ENCODE measurements at places on chromosomes 13 and 19.

DNA sequence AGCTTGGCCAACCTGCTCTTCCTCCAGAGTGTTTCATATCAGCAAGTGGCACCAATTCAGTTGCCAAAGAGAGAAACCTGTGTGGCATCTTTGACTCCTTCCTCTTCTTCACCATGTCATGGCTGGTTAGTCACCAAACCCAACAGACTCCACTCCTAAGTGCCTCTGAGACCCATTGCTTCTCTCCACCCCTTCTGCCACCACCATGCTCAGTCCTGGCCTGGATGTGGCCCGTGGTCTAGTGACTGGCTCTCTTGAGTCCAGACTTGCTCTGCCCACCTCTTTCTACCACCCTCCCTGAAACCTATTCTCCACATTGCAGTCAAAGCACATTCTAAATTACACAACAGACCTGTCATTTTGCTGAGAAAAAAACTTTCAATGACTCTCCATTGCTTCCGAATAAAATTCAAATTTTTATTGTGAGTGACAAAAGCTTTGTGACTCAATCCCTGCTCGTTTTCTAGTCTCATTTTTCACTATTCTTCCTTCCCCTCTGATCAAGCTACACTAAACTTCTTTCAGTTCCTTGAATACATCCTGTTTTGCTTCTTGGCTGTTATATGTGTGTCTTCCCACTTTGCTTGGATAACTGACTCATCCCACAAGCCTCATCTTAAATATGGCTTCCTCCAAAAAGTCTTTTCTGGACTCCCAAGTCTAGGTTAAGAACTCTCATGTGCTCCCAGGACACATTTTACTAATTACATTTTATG, 12.0 kb upstream of the TNFSF11 start:
- no peak for DNase-seq

DNA sequence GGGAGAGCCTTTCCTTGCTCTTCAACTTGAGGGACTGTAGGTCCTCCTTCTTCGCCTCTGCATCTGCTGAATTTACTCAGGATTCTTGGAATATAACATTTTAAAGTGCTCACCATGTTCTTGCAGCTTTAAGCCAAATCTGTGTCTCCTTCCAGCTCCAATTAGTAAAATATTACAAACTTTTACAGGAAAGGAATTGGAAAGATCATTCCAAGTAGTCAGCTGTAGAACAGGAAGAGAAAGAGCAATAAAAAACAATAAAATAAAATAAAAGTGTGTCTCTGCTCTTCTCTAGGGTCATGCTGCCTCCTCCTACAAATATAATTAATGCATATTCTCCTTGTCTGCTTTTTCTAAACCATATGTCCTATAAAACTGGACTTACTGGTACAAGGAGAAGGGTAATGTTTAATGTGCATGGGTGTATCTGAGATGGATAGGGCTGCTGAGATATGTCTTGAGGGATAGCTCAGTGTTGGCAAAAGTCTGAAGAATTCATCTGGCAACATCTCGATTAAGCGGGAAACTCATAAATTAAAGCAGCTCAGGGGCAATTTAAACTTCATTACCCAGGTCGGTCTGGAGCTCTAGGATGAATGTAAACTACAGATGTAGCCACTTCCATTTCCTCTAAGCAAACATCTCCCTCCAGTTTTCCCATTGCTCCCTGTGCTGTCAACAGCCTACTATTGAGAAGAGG, 25.0 kb downstream of the ENOX1 start:
- no peak for DNase-seq

GRCh38 chr19:40523322-40524047, 53.2 kb upstream of the SHKBP1 start:
- DNase-seq = no peak

DNA sequence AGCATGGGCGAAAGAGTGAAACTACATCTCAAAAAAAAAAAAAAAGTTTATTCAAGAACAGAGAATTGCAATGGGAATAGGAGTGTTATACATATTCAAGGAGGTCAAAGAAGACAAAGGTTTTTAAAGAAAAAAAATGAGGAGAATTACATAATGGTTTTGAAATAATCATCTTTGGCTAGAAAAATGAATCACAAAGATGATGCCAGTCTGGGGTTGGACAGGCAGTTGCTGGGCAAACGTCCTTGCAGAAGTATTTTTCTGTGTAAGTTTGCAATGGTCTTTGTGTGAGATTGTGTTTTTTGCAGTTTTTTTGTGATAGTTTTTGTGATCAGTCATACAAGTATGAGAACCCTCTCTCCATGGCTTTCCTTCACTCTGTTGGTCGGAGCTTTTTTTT, 23.7 kb downstream of the LYPD3 start:
- no peak for DNase-seq

GRCh38 chr13:99469041-99469440, 32.2 kb upstream of the TM9SF2 start:
- no peak for DNase-seq

DNA sequence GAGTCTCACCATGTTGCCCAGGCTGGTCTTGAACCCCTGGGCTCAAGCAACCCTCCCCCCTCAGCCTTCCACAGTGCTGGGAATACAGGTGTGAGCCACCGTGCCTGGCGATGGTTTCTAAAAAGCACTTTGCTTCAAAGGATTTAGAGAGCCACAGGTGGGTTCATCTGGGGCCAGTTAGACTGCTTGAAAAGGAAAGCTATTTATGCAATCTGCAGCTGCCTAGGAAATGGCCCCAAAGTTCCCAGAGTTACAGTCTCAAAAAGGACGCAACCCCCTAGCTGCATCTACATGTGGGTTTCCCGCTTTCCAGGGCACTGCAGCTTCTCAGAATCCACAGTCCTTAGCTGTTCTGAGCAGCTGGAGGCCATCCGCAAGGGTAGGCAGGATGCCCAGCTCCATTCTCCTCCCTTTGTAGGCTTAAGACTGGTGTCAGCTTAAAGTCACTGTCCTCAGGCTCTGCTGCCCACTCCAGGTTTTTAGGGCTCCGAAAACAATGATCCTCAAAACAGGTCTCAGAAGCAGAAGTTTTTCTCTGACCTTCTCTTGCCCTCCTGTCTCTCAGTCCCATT, 41.4 kb downstream of the ZNF823 start:
- DNase-seq = no peak

DNA sequence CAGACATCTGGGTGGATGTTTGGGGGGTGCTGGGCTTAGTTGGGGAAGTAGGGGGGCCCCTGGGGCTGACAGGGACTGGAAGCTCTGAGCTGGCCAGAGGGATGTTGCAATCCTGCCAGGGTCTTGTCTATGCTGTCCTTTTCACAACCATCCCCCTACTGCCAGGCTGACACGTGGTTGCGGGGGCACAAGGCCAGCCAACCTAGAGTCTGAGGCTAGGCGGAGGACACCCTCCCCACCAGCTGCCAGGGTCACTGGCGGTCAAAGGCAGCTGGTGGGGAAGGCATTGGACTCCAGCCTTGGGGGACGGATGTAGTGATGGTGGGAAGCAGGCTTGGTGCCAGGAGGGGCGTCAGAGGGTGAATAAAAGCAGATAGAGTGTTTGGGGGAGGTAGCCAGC, 1.6 kb upstream of the APOC1 start:
- no peak for DNase-seq

GRCh38 chr13:42526804-42527203, 47.1 kb upstream of the TNFSF11 start:
- DNase-seq = no peak

DNA sequence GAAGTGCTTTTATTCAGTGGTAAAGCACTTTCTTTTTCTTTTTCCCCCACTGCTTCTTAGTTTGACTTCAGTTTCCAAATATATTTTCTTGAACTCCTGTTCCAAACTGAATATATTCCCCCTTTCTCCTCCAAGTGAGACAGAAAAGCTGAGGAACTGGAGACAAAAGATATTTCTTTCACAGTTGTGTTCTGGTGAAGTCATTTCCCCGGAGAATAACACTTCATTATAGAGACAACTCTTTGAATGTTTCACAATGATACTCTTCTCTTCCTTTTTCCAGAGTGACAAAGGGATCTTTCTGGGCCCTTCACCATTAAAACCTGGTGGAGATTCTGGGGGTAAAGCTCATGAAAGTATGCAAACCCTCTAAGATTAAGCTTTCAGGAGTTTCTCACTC, 860.8 kb upstream of the SLITRK5 start:
- DNase-seq = no peak

GRCh38 chr13:60356970-60357369, 40.0 kb upstream of the TDRD3 start:
- no peak for DNase-seq

- DNase-seq = peak; percentile 32
These were observed 416.9 kb downstream of the IRS2 start for GRCh38 chr13:109369353-109370052.
